ENCODE measurements at places on chromosomes 16 and 17.

DNA sequence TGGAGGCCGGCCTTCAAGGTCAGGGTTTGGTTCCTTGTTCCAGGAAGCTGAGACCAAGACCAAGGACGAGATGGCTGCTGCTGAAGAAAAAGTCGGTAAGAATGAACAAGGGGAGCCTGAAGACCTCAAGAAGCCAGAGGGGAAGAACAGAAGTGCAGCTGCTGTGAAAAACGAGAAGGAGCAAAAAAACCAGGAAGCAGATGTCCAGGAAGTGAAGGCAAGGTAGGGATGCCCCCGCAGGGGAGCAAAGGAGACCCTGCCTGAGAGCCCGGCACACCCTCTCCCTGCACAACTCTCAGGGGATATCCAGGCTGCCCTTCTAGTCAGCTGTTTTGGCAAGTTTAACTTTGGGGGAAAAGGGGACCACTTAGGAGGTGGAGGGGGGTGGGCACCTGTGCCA, 29.0 kb downstream of the RNF213 start:
- no peak for ATAC-seq

GRCh38 chr16:19346335-19346922, 60.9 kb downstream of the CLEC19A start:
- no peak for ATAC-seq

- ATAC-seq = peak; percentile 44
Observed at GRCh38 chr17:51355441-51356410, 95.4 kb downstream of the UTP18 start.

DNA sequence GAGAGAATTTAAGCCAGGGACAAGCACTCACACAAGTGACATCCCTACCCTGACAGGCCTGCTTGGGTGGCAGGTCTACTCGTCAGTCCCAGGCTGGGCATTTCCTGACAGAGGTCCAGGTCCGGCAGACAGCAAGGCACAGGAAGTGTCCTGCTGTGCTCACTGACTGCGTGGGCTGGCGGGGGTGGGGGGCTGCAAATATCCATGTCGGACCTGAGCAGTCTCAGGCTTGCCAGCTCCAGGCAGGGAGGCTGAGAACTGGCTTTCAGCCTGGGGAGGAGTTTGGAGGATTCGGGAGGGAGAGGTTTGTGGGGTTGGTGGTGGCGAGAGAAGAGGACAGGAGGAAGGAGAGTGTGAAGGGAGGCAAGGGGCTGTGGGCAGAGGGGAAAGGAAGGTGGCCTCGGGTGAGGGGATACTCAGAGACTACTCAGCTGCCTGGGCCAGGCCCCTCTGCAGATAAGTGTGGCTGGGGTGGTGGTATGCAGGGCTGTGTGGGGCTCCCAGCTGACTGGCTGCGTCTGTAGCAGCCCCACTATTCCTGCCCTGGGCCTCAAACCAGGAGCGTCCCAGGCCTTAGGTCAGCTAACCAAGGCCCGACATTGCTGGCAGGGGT, 7.8 kb downstream of the HIC1 start:
- ATAC-seq = peak; percentile 1

DNA sequence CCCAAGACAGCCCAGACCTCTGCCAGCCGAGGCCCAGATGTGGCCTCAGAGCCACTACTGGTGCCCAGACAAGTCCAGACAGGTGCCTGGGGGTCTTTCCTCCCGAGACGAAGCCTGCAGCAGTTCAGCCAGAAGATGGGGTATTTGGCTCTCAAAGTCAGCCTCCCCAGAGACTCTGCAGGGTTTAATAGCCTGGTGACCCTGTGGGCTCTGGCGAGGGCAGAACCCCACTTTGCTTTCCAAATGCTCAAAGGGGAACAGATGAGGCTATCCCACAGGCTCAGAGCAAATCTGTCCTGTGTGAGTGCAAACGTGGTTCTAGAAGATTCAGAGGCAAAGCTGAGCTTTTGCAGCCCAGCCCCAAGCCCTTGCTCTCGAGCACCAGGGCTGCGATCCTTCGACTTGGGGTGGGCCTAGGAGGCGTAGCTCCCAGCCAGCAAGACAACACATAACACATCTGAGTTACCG, 236.0 kb downstream of the MRTFB start:
- no peak for ATAC-seq

- no peak for ATAC-seq
Observed at GRCh38 chr17:75129576-75129975, 2.0 kb downstream of the NT5C start.

DNA sequence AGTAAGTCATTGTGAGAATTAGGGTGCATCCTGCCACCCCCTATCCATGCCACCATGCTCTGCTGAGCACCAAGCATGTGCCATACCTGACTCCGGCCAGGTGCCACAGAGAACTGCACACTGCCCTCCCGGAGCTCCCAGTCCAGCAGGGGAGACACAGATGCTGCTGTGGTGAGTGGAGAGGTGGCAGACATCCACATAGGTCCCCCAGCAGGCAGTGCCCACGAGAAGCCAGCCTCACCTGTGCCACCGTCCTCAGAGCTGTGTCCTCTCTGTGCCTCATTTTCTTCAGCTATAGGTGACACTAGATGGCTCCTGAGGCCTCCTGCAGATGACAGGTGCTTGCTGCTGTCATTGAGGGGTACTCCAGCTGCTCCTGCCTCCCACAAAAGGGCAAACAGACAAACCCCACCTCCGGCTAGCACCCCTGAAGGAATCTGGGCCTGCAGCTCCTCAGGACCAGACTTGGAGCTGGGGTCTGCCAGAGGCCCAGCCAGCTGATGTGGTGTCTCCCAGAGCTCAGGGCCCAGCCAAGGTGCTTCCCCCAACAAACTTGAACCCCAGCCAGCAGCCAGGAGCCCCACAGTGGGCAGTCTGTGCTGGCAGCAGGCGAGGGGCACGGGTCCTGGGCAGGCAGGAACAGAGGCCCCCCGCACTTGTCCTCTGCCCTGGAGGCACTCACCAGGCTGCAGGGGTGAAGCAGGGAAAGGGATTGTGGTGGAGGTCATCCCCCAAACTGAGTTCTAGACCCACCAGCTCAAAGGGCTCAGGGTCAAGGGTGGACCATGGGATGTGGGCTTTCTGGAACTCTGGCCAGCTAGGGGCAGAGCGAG, 17.1 kb downstream of the FOXJ1 start:
- no peak for ATAC-seq

GRCh38 chr16:3732171-3732570, 14.8 kb upstream of the TRAP1 start:
- no peak for ATAC-seq

DNA sequence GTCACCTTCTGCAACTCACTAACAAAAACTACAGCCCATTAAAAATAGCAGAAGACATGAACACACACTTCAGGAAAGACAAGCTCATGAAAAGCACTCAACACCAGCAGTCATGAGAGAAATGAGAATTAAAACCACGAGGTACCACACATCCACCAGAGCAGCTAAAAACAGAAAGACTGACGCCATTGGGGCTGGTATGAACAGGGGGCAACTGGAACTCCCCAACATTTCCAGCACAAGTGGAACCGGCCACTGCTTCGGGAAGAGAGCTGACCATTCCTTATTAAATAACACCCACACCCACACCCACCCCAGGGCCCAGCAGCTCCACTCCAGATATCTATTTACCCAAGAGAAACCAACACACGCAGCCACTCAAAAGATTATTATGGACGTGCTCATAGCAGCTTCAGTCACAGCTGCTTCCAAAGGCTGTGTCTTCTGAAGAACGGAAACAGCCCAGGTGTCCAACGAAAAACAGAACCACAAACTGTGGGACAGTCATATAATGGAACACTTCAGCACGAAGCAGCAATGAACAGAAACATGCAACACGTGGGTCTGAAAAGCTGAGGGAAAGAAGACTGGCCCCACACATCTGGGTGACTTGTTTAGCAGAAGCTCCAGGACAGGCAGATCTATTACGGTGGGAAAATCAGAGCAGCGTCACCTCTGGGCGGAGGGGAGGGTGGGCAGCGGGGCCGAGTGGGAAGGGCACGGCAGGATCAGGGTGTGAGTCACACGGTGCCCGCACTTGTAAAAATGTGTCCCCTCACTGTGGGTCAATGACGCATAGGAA, 41.1 kb downstream of the KLHDC4 start:
- no peak for ATAC-seq

DNA sequence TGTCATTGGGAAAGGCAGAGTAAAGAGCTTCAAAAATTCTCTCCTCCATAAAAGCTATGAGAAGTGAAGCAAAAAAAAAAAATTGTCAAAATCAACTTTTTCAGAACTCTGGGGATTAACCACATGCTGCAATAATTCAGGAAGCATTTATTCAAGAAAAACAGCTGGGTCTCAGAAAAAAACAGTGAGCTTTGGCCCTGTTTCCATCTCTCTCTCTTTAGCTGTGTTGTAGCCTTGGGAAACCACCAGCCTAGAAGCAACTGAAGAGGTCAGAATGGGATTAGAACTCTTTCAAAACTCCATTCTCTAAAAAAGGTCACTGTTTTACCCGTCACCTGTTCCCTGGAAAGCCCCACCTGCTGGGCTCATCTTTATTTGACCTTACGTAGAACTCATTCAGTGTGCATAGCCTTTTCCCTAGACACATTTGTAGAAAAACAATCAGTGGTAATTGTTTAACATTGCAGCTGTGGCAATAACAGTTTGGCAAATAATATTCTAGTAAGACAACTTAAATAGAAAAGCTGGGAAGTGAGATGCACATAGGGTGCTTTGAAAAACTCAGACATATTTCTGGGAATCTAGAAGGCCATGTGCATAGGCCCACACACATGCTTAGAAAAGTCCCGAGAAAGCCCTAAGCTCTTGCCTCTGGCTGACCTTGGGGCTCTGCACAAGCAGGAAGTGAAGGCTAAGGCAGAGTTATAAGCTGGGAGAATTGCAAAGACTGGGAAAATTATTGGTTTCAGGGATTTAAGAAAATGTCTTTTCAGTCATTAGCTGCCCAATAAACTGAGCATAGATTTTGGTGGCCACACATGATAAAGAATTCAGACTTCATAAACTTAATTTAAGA, 18.0 kb downstream of the SLC5A11 start:
- no peak for ATAC-seq

- no peak for ATAC-seq
Observed at GRCh38 chr17:45992175-45992574, 6.9 kb upstream of the STH start.

GRCh38 chr16:50994995-50995394, 156.1 kb downstream of the SALL1 start:
- ATAC-seq = no peak

DNA sequence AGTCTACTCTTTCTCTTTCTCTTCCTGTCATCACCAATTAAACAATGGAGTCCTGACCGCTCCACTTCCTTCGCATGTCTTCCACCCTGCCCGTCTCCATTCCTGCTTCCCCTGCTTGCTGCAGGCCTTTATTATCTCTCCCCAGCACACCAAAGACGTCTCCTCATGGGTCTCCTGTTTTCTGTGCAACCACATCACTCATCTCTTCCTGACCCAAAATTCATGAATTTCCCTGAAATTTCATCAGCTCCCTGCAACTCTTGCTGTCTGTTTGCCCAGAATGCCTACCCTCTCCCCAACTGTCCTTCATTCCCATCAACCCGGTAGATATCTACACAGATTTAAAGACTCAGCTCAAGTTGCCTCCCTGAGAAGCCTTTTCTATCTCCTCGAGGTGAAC, 76.7 kb upstream of the ALOX12 start:
- no peak for ATAC-seq

DNA sequence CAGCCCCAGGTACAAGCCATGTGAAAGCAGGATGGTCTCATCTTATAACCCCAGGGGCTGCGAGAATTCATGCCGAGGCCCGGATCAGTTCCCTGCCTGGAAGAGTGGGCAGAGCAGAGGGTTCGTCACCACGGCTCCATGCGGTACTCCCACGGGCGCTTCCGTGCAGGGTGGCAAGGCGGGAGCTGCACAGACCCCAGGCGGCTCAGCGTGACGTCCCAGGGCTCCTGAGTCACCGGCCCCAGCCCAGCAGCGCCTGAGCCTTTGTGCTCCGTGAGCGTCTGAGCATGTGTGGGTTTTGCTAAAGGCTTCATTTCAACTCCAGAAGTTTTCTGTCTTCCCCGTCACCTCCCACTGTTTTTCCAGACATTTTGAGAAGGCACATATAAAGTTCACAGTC, 71.2 kb upstream of the CHMP6 start:
- ATAC-seq = no peak

DNA sequence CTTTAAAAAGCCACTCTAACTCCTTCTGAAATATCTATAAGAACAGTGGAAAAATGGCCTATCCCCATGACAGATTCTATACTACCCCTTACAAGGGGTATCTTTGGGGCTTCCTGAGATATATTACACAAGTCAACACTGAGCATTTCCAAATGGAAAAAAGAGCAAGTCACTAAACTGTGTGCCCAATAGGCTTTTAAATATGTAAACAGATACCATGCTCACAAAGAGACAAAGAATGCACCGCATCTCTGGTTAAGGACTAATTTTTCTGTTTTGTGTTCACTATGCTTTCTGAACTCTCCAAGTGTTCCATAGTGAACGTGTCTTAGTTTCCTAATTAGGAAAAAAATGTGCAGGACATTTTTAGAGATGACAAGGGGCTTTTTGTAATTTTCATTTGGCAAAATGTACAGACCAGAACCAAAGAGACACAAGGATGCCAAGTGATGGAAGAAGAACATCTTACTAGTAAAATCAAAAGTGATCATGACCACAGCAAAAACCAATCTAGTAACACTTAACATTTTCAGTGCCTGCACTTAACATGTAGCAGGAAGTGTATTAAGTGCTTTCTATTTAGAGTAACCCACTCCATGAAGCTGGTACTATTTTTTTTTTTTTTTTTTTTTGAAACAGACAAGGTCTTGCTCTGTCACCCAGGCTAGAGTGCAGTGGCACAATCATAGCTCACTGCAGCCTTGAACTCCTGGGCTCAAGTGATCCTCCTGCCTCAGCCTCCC, 21.5 kb downstream of the MYH11 start:
- no peak for ATAC-seq

GRCh38 chr16:65846210-65846602, 520.3 kb upstream of the CDH5 start:
- no peak for ATAC-seq

DNA sequence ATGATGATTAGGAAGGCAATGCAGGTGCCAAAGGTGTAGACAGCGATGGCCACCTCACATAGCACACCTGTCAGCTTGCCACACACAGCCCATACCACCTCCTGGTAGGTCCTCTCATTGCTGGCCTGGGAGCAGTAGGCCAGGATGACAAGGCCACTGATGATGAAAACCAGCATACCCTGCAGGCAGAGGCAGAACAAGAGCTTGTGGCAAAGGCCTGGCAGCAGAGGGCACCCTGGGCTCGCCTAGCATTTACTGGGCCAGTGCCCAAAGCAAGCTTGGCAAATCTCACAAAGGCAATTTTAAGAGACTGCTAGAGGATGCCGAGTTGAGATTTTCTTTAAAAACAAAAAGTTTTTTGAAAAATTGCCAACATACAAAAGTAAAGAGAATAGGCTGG, 5.9 kb downstream of the SLC38A7 start:
- no peak for ATAC-seq

All from motor neuron (in vitro differentiated cells).